CD4-positive, alpha-beta T cell treated with Interleukin-1 beta for 1 hour (primary cell): ENCODE measurements at places on chromosomes 6 and 20.

- DNase-seq, result no peak
These were observed 93.3 kb downstream of the SNX5 start for GRCh38 chr20:17875106-17875980.

DNA sequence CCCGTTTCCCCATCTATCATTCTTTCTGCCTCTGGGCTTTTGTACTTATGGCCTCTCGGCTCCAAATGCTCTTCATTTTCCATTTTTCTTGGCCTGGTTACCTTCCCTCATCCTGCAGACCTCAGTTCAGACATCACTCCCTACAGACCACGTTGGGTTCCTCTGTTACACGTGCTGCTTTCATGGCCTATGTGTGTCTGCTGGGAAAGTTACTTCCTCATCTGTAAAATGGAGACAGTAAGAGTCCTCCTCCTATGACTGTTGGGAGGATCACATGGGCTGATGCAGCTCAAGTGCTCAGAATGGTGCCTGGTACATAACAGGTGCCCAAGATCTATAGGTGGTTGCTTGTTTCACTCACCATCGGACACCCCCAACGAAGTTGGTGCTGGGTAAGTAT lies 13.5 kb downstream of the KCNK17 start:
- DNase-seq, result no peak

GRCh38 chr20:44471481-44471882 lies 4.2 kb upstream of the TTPAL start:
- DNase-seq, result no peak

- DNase-seq, result no peak
These were observed 354.3 kb downstream of the COL12A1 start for GRCh38 chr6:74851596-74851995.

DNA sequence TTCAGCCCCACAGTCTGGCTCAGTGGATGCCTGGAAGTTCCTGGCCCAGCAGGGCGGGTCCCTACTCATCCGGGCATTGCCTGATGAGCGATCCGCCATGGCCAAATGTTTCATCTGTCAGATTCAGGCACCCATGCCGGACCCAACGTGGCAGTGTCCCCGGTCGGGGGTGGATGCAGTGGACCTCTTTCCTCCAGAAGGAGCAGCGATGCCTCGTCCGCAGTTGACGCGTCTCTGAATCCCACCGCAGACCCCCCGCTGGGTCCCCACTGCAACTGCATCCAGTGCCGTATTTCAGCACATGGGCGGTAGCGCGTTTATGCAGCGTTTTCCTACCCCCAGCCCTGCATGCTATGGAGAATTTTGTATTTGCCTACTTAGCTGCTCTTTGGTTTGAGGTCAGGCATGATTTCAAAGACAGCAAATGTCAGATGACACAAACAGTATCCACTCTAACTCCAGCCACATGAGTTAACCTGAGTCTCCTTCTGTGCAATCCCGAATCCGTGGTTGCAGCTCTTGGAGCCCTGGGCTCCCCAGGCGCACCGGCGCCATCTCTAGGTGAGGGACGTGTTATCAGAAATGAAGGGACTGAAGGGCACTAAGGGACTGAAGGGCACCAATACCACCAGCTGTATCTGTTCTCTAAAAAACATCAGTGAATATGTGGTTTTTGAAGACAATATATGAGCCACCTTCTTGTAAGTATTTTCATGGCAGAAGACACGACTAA lies 72.6 kb upstream of the THBS2 start:
- DNase-seq, result no peak

DNA sequence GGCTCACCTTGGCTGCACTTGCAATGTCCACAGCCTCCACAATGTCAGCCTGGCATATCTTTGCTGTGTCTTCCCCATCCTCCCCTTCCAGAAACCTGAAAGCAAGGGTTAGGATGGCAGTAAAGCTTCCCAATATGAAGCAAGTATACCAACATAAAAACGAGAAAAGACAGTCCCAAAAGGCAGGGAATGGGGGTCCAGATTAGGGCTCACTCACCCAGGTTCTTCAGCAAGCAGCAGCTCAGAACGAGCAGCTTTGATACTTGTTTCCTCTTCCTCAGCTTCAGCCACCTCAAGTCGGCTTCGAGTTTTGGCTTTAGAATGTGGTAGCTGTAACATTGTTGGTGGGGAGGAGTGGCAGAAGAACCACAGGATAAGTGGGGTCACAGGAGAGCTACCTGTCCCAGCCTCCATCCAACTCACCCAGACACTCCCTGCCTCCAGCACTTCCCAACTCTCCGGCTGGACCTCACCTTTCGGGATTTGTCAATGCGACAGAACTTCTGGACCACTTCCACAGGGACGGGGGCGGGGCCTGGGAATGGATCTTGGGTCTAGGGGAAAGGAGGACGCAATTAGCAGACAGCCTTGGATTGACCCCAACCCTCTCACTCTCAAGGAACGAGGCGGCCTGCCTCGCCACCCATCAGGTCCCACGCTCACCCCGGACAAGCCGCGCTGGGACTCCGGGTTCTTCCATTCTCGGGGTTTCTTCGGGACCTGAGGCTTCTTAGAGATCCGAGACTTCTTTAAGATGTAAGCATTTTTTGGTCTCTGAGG lies 708 bp downstream of the WDR46 start:
- DNase-seq, result no peak

DNA sequence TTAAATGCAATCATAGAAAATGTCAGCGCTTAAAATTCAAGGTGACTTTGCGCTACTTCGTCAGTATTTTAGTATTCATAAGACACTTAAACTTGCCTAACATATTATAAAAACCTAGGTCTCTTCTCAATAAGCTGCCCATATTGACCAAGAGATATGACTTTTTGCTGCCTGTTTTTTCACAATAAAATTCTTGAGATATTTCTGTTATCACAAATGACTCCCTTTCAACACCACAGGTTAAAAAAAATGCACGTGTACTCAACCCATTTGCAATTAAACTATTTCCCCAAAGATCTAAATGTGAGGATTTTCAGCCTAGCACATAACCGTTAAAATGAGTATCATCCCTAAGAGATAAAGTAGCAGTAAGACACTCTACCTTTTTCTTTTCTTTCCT lies 10.7 kb downstream of the ATXN1 start:
- no peak for DNase-seq
